ENCODE measurements at places on chromosomes 5 and 9.
A peak's percentile ranks its signal among the peaks of the same experiment; 100 is the strongest.

DNA sequence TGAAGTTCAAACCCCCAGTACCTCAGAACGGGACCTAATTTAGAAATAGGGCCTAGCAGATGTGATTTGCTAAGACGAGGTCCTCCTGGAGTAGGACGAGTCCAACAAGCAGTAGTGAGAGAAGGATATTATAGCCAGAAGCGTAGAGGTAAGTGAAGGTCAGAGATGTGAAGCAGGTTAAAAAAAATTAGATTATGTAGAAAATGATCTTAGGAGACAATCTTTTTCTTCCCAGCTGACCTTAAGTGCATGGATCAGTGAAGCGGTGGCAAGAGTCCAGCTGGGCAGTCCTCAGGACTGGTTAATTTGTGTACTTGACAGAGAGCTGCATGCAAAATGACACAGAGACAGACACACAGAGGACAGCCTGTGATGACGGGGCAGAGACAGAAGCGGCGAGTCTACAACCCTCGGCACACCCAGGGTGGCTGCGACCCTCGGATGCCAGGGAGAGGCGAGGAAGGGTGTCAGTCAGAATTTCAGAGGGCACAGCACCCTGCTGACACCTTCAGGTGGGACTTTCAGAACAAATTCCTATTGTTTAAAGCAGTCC, 131.4 kb upstream of the IRX4 start:
- no peak for DNase-seq

DNA sequence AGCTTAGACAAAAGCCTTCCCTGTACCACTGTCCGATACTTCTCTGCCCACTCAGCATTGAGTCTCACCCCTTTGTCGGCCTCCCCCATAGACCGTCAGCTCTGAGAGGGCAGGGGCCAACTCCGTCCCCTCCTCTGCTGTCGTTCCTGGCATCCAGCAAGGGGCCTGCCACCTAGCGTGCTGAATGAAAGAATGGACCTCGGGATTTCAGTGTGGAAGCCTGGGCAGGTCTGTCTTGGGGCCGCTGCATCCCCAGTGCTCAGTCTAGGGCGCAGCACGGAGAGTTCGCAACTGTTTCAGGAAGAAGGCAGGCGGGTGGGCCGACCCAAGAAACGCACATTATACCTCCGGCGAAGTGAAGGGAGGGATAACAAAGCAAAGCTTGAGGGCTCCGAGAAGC, 1.5 kb upstream of the TOR1B start:
- DNase-seq: no peak

GRCh38 chr5:158832731-158833130, 267.0 kb downstream of the EBF1 start:
- no peak for DNase-seq

DNA sequence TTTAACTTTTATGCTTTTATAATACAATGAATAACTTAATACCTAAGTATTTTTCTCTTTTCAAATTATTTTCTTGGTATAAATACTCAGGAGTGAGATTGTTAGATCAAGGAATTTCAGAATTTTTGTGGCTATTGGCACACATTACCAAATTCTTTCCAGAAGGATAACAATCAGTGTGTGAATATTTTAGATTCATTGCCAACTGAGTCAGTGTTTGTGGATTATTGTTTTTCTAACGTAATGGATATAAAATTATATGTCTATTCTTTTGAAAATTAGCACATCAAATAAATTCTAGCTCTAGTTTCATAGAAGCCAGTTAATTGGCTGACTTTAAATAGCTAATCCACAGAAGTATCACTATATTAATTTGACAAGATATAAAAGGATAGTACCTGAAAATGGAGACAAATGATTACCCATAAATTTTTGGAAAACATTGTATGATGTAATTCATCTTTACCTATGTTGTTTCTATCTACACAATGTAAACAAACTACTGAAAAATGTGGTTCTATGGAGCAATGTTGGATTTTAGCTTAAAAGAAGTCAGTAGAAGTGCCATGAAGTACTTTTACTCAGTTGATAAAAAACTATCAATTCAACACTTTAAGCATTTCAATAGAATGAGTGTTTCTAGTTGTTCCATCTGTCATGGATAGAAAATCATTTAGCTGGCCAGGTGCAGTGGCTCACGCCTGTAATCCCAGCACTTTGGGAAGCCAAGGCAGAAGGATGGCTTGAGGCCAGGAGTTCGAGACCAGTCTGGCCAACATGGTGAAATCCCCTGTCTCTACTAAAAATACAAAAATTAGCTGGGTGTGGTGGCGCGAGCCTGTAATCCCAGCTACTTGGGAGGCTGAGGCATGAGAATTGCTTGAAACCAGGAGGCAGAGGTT, 185.1 kb downstream of the ADAMTSL1 start:
- no peak for DNase-seq

GRCh38 chr9:5427005-5427404, 10.7 kb downstream of the PLGRKT start:
- DNase-seq: no peak

DNA sequence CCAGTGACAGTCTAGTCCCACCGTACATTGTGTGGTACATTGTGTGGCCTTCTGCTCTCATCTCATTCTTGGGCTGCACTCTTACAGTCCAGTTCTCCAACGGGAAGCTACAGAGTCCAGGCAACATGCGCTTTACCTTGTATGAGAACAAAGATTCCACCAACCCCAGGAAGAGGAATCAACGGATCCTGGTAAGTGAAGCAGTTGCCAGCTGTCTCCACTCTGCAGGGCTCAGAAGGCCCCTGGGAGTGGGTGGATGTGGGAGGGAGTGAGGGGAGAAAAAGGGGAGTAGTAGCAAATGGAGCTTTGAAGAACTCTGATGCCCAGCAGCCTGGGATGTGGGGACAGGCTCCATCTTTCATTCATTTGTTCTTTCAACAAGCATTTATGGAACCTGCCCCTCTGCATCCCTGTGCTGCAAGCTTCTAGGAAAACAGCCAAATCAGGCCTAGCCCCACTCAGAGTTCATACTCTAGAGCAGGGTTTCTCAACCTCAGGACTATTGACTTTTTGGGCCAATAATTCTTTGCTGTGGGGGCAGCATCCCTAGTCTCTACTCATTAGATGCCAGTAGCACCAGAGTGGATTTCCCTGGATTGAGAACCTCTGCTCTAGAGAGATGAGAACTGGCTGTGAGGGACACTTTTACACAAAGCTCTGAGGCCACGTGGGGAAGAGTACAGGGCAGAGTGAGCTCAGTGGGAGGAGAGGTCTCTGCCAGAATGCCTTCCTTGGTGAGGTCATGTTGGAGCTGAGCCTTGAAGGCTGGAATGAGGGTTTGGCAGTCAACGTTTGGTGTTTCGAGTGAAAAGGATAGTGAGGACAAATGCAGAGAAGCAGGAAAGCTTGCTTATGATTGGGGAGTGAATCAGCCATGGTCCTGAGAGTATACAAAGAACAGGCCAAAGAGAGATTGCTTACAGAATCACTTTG, 1.1 kb downstream of the POLR1E start:
- peak; percentile 38 for DNase-seq

DNA sequence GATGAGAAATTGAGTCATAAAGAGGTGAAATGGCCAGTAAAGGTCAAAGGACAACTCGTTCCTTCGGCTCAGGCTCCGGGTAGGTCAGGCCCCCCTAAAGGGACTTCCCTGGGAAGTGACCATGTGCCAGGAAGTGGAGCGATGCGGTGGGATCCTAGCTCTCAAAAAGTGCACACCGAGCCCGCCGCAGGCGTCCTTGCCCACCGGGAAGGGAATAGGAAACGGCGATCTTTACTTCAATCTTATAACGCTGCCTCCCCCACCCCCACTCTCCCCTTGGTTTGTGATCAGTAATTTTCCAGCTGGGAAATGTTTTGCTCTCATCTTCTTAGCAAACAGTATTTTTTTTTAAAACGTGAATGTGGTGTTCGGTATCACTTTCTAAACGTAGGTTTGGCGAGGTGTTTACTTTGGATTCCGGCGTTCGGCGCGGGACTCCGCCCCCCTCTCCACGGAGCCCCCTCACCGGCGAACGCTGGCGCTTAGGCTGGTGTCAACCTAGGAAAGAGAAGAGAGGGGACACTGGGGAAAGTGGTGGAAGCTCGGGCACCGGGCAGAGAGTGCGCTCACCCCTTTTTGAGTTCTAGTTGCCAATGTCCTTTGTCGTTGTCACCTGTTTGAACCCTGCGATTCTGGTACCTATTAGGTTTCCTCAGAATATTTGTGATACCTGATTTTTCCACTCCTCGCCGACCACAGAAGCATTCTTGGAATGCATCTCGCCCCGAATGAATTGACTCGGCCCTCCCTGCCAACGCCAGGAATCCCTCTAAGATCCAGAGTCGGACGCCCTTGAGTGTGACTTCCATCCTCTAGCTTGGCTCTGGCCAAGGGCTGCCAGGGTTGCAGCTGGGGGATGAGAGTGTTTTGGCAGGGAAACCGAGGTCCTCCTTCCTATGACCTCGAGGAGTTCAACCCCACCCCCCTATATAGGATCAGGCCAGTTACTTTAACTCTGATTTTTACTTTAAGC, 1.8 kb upstream of the KLF4 start:
- DNase-seq: no peak

- no peak for DNase-seq
Observed at GRCh38 chr5:1477341-1477740, 32.1 kb upstream of the SLC6A3 start.

DNA sequence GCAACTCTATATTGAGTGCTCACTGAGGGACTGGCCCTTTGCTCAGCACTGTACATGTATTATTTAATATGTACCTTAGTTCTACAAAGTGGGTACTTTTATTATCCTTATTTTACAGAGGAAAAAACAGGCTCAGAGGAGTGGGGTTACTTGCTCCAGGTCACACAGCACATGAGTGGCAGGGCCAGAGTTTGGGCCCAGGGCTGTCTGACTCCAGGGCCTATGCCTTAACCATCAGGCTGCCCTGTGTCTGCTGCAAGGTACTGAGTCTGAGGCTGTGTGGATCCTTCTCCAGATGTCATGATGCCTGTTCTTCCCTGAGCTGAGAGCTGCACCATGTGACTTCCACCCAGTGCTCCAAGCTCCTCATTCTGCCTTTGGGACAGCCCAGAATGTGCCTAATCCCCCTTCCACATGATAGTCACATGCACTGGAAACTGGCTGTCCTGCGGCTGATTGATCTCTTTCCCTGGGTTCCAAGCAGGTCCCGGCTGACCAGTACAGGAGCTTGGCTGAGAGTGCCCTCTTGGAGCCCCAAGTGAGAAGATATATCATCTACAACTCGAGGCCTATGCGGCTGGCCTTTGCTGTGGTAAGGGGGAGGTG, 15.4 kb downstream of the TMEM268 start:
- no peak for DNase-seq

GRCh38 chr5:179198825-179199224, 138.7 kb downstream of the ZNF354C start:
- no peak for DNase-seq

- no peak for DNase-seq
Observed at GRCh38 chr5:28544501-28544900, 1506.1 kb upstream of the CDH9 start.

DNA sequence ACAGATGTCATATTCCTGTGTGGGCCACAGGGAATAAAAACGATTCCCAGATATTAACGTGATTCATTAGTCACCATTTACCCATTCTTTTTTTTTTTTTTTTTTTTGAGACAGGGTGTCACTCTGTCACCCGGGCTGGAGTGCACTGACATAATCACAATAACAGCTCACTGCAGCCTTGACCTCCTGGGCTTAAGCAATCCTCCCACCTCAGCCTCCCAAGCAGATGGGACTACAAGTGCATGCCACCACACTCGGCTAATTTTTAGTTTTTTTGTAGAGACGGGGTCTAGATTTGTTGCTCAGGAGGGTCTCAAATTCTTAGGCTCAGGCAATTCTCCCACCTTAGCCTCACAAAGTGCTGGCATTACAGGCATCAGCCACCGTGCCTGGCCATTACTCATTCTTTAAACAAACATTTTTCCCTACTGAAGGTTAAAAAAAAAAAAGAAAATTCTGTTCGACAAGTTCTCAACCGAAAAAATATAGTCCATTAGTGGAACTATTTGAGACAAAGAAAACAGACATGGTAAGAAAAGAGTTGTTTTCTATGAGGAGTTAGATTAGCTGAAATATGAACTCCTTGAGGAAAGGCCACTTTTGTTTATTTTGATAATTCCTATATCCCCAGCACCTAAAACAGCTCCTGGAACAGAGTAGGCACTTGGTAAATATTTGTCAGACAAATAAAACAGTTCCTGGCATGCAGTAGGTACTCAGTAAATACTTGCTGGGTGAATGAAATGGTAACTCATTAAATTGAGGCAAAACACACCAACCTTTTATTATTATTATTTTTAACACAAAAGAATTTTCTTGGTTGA, 32.1 kb upstream of the PDCL start:
- no peak for DNase-seq

- DNase-seq: no peak
Observed at GRCh38 chr9:3244963-3245653, 280.7 kb downstream of the RFX3 start.

DNA sequence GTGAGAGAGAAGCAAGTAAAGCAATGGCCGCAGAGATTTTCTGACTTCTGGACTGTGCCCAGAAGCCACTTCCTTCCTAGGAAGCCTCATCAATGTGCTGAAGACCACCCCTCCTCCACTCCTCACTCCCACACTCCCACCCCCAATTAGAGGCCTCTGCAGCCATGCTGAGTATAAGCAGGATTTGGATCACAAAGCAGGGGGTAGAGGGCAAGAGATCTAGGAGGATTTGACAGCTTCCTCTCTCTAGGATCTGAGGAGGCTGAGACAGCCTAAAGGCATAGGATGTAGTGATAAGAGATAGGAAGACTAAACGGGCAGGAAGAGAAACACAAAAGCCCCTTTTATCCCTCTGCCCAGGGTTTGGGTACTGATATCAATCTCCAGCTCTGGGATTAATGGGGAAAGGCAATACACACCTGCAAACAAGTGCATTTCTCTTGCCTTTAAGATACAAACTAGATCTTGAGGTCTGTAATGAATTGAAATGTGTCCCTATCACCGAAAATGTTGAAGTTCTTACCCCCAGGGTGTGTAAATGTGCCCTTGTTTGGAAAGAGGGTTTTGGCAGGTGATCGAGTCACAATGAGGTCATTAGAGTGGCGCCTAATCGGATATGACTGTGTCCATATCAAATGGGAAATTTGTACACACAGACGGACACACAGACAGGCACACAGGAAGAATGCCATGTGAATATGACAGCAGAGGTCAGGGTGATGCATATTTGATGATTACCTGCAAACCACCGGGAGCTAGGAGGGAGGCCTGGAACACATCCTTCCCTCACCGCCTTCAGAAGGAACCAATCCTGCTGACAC, 28.5 kb downstream of the KCNV2 start:
- peak; percentile 32 for DNase-seq

- DNase-seq: no peak
Observed at GRCh38 chr5:74596927-74597326, 43.6 kb downstream of the ENC1 start.

All from NCI-H82 (cell line).